ENCODE measurements at places on chromosomes 2 and 18.

GRCh38 chr2:157333304-157334047, 7.9 kb upstream of the ERMN start:
- no peak for DNase-seq

DNA sequence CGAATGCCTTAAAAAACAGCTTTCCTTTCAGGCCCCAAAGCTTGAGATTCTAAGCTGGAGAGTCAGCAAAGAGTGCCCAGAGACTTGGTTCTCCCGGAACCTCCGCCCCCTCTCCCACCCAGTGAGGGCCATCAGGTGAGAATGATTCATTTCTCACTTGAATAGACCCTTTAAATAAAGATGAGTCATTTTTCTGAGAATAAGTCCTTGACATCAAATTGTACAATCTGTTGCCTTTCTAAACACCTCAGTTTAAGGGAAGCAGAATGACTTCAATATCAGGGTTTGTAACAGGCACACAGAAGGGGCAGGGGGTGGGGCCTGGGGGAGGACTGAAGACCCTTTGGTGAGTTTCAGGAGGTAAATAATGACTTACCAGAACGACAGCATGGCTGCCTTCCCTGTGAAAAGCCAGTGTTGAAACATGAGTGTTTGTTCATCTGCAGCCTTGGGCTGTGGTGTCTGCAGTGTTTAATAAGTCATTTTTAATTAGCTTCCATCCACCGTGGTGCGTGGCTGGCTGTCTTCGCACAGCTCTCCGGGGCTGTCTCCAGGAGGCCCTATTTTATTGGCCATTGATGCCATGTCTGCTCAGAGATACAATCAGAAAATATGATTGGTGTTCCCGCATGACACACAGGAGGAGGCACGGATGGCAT, 134.9 kb upstream of the ZNF236 start:
- no peak for DNase-seq

DNA sequence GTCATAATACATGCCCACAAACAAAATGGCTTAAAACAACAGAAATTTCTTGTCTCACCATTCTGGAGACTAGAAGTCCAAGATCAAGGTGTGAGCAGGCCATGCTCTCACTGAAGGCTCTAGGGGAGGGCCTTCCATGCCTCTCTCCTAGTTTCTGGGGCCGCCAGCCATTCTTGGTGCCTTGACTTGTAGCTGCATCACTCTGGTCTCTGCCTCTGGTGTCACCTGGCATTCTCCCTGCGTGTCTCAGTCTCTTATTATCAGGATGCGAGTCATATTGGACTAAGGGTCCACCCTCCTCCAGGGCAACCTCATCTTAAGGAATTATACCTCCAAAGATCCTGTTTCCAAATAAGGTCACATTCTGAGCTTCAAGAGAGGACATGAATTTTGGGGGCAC, 76.1 kb downstream of the KCNF1 start:
- no peak for DNase-seq

- DNase-seq = no peak
Observed at GRCh38 chr18:8991155-8991554, 111.3 kb upstream of the NDUFV2 start.

DNA sequence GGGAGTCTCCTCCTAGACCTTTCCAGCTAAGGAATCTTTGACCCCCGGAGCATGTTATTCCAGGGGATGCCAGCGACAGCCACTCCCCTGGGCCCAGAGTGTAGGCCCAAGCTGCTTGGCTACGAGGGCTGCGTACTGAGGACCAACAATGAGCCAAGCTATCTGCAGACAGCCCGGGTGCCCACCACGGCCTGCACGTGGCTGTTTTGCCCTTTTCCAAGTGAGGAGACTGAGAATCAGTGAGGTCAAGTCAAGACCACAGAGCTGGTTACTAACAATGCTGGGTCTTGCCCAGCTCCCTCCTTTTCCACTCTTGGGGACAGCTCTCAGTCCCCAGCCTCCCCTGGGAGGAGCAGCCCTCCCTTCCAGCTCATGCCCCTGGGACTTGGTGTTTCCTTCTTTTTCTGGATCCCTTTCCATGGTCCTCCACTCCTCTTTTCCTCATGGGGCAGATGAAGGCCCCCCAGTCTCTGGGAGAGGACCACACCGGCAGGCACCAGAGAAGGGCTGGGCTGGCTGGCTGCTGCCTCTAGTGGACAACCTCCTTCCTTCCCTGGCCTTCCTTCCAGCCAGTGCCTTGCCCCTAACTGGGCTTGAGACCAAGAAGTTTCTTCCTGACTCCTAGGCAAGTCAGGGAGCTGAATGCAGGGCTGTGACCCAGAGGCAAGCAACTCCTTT, 550 bp upstream of the MALL start:
- no peak for DNase-seq

GRCh38 chr2:100256416-100256815, 65.9 kb downstream of the LONRF2 start:
- no peak for DNase-seq

DNA sequence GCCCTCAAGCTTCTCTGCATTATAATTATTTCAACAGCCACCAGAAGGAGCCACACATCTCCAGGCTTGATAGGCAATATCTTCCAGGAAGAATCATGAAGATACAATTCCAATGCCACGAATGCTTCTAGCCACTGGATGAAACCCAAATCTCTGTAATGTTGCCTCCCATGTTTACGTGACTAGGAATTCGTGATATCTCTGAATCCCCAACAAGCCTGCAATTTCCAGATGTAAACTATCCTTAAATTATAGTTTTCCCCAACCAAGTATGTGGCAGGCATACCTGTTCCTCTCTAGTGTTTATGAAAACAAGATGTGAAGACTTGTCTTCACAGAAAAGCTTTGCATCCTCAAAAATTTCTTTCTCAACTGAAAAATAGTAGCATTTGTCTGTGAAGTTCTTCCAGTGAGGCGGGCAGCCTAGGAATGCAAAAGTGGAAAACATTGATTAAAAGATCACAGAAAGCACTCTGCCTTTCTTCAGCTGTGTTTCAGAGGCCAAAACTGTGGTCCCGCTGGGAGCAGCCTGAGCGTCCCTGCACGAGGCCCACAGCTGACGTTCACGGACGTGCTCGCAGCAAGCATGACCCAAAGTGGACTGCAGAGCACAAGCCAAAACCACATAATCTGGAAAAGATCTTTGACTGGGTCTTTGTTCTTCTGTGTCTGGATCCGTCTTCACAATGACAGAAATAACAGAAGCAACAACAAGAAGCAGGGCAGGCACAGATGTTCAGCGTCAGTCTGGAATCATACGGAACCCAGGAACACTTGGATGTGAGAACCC, 65.1 kb upstream of the THOC1 start:
- no peak for DNase-seq

All from cortex of kidney (tissue), 1 donor.